ENCODE measurements at places on chromosomes 1 and 21. TPM values are rescaled to one million over a fixed set of nuclear protein-coding genes. Genes with fewer than 3 reads are reported as not detected.

GRCh38 chr1:119984771-119985170 lies 84.7 kb downstream of the NOTCH2 start:
- peaks cover 48% of the 10 kb centered on the region for H3K36me3 ChIP-seq
- H3K27ac ChIP-seq = peak overlapping the region; percentile 30
- no peak for DNase-seq
- no peaks in the 10 kb centered on the region for H3K27me3 ChIP-seq

DNA sequence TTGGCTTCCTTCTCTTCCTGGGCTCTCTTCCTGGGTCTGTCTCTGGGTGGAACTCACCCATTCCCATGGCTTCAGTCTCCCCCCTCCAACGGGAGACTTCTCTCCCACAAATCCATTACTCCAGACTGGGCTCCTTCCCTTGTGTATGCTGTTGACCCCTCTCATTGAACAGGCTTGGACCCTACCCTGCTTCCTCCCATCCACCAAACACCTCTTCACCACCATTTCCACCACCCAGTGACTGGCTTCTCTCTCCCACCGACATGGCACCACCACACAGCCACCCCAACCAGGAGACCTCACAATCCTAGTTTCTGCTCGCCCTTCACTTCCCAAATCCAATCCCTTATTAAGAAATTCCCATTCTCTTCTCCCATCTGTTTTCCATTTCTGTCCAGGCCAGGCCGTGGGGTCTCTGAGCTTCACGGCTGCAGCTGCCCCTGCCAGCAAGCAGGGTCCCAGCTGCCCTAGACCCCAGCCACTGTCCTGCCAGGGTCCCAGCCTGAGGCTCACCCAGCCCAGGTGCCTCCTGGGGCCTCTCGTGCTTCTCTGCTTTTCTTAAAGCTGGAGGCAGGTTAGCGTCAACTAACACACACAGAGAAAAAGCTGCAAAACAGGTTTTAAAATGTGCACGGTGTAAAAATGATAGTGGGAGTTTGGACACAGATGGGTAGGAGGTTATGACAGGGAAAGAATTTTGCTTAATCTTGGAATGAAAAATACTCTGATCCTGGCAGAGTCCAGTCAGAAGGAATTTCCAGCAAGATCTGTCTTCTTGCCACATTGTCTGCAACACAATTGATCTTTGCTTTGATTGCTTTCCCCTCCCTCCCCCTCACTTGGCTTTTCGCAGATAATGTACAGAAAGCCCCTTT lies 383.8 kb upstream of the VAMP3 start:
- H3K36me3 ChIP-seq = no peaks in the 10 kb centered on the region
- no peak overlapping the region for H3K27ac ChIP-seq
- no peak for DNase-seq
- H3K4me1 ChIP-seq = no peaks in the 10 kb centered on the region
- H3K4me3 ChIP-seq = no peak overlapping the region

Gene KCNE2
- not detected for total RNA-seq

Gene ARL8A
- 56.5 TPM for total RNA-seq

DNA sequence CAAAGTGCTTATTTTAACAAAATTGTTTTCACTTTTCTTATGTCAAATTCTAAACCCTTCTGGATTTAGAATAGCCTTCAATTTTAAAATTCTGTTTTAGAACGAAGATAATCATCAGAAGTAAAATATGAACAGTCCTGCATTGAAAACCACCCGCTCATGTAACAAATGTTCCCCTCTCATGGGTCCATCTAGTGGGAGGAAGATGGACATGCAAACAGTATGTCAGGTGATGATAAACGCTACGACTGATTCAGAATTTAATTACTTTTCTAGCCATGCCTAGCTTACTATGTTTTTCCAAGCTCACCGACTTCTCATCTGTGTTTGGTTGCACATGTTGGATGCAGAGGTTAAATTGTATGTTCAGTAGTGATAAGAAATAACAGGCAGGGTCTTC lies 23.5 kb downstream of the SOD1 start:
- no peaks in the 10 kb centered on the region for H3K27me3 ChIP-seq
- no peak overlapping the region for H3K27ac ChIP-seq
- H3K4me3 ChIP-seq = no peak overlapping the region
- H3K36me3 ChIP-seq = peaks cover 38% of the 10 kb centered on the region
